ENCODE measurements at places on chromosomes 12 and 14.
A peak's percentile ranks its signal among the peaks of the same experiment; 100 is the strongest.

GRCh38 chr12:110575326-110575725 lies 7.8 kb downstream of the PPTC7 start:
- no peak for DNase-seq

GRCh38 chr12:110345176-110345661 lies 58.3 kb downstream of the ANAPC7 start:
- DNase-seq: no peak

DNA sequence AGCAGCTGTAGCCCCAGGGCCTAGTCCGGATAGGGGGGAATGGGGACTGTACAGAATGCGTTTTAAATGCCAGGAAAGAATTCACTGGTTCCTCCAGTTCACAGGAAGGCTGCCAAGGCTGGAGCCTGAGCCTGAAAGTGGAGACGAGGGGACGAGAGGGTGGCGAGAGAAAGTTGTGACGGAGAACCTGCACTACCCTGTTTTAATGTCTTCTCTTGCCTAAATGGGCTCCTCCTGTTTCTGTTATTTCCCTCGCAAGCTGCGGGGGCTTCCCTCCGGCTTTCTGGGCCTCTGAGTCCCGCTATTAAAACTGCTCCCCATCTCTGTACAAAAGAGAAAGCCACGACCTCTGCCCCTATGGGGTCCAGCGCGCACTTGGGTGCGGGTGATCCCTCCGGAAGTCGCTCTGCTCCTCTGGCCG lies 4.5 kb downstream of the C1QL4 start:
- DNase-seq: peak; percentile 13

- no peak for DNase-seq
Observed at GRCh38 chr14:59882957-59883356, 12.4 kb upstream of the RTN1 start.

- DNase-seq: no peak
Observed at GRCh38 chr12:121926874-121927706, 8.7 kb downstream of the CFAP251 start.

- DNase-seq: no peak
Observed at GRCh38 chr14:41644606-41645005, 37.9 kb downstream of the LRFN5 start.

DNA sequence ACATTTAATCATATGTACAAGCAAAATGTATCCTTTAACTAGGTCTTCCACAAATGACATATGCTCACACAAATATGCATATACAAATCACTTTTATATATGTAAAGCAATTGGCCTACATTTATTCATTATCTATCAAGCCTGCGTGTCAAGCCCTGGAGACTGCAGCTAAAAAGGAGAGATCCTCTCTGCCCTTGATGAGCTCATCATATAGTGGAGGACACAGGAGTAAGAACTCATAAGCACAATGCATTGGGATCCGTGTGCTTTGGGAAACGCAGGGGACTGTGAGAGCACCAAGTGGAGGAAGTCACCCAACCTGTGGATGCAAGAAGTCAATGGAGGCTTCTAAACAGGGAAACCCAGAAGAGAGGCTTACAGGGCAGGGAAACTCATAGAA lies 735.7 kb downstream of the BCL11B start:
- no peak for DNase-seq

DNA sequence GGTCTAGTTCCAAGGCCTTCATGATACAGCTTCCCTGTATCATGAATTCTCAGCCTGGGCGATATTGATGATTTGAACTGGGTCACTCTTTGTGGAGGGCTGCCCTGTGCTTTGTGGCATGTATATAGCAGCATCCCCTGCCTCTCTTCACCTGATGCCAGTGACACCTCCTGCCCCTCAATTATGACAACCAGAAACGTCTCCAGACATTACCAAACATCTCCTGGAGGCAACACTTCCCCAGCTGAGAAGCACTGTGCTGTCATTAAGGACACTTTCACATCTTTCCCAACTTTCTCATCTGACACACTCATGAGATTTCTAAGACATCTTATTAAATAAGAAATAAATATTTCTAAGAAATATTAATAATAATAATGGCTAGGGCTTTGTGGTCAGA lies 315.3 kb downstream of the BCL11B start:
- DNase-seq: no peak

DNA sequence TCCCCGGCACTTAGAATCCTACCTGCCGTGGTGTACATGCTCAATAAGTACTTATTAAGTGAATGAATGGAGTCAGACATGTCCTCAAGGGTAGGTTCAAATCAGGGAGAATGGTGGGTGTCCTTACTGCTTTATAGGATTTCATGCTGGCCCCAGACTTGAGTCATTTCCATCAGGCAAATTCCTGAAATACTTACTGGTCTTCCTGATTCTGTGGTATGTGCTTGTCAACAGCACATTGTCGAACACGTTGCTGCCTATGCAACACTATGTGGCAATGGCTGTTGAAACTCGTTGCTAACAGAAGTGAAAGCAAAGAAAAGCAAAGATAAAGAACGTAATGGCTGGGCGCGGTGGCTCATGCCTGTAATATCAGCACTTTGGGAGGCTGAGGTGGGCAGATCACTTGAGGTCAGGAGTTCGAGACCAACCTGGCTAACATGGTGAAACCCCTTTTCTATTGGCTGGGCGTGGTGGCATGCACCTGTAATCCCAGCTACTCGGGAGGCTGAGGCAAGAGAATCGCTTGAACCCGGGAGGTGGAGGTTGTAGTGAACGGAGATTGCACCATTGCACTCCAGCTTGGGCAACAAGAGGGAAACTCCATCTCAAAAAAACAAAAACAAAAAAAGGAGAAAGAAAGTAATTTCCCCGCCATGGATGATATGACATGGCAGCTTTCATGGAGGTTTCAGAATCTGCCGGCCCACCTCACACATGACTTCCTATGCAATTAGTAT lies 214.9 kb downstream of the ZFP36L1 start:
- DNase-seq: no peak

GRCh38 chr12:5512601-5512970 lies 80.7 kb downstream of the NTF3 start:
- DNase-seq: no peak

DNA sequence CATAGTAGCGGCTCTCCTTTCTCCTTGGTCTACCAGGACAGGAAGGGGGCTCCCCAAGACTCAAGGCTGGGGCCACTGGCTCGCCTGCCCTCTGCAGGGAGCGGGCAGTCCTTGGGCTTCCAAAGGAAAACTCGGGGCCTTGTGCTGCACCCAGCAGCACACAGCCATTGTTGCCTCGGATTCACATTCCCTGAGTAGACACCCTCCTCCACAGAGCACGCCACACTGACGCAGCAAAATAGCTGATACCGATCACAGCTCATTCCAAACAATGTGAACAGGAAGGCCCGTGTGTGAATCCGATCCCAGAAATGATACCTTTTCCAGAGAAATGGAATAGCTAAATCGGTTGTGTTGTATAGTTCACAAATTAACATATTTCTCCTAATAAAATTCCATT lies 65.1 kb upstream of the DYNC1H1 start:
- DNase-seq: no peak

- DNase-seq: no peak
Observed at GRCh38 chr14:66359500-66359899, 126.7 kb upstream of the CCDC196 start.

DNA sequence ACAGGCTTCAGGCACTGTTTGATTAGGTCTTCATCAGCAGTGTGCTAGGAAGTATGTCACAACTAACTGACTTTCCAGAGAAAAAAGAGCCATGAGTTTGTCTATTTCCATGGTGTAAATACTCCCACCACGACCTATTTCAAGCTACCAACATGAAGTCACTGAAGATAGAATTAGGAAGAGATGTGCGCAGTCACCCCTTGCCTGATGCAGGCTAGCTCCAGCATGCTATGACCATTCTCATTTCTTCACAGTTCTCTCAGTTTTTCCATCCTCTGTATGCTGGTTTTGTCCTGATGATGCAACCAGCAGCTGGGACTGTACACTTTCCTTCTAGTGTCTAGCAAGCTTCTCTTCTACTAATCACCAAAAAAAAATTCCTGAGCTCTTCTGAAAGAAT lies 191.6 kb upstream of the NUDT4 start:
- no peak for DNase-seq

- DNase-seq: no peak
Observed at GRCh38 chr12:51845482-51845881, 3.0 kb downstream of the FIGNL2 start.

GRCh38 chr14:77853919-77854318 lies 54.0 kb downstream of the ADCK1 start:
- DNase-seq: no peak

DNA sequence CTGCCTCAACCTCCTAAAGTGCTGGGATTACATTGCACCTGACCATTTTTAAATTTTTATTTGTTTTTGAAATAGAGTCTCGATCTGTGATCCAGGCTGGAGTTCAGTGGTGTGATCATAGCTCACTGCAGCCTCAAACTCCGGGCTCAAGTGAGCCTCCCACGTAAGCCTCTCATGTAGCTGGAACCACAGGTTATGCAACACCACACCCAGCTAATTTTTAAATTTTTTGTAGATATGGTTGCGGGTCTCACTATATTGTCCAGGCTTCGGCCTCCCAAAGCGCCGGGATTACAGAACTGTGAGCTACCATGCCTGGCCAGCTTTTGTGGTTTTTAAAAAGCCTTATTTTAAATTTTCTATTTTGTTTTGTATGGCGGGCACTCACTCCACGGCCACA lies 2.2 kb upstream of the DRAM1 start:
- no peak for DNase-seq

GRCh38 chr14:95117937-95118721 lies 39.2 kb downstream of the DICER1 start:
- DNase-seq: no peak

- DNase-seq: no peak
Observed at GRCh38 chr12:22938323-22938722, 313.4 kb downstream of the ETNK1 start.

GRCh38 chr12:53190108-53190729 lies 9.5 kb upstream of the CSAD start:
- DNase-seq: peak; percentile 52

- no peak for DNase-seq
Observed at GRCh38 chr12:78622529-78623195, 241.9 kb upstream of the SYT1 start.

- DNase-seq: no peak
Observed at GRCh38 chr12:64864319-64864718, 39.9 kb downstream of the TBC1D30 start.

DNA sequence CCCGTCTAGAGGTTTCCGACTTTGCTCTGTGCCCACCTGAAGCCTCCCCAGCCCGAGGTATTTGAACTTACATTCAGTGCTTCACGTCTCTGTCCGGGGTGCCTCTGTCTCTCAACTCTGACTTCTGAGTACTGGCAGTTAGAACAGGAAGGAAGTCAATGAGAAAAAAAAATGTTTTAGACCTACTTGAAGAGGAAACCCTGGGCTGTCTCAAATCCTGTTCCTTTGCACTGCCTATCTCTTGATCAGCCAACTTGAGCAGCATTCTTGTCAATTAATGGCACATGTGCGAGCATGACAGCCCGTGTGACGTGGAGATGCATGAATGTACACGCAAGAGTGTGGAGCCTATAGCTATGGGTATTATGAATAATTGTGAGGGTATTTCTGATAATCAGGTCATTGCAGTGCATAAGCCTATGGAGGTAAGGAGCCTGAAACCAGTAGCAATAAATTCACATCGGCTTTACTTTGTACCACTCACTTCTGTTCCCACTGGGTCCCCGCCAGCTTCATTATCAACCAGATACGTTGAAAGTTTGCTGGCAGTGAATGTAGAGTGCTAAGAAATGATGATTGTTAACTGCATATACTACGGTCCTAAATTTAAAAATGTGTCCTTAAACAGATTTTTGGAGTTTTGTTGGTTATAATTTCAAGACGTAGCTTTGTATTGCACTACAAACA lies at the start of gene ARHGDIB:
ARHGDIB (minus strand) TSS at position 136 of the 687 bp plus-strand sequence. CDS start 10,889 bp downstream, outside the sequence.
- DNase-seq: peak; percentile 39

- no peak for DNase-seq
Observed at GRCh38 chr12:12926571-12927071, 25.3 kb downstream of the GPRC5D start.

GRCh38 chr12:54355104-54355815 lies 9.0 kb downstream of the GPR84 start:
- no peak for DNase-seq
